Activated CD4-positive, alpha-beta T cell treated with anti-CD3 and anti-CD28 coated beads, Interleukin-2, amount 50 U/mL, for 48 hours (primary cell): ENCODE measurements at places on chromosomes 5 and 9.

GRCh38 chr9:137555179-137555578, 3.5 kb downstream of the MRPL41 start:
- no peak for DNase-seq

- DNase-seq, result no peak
Observed at GRCh38 chr5:171270136-171270535, 38.9 kb upstream of the TLX3 start.

DNA sequence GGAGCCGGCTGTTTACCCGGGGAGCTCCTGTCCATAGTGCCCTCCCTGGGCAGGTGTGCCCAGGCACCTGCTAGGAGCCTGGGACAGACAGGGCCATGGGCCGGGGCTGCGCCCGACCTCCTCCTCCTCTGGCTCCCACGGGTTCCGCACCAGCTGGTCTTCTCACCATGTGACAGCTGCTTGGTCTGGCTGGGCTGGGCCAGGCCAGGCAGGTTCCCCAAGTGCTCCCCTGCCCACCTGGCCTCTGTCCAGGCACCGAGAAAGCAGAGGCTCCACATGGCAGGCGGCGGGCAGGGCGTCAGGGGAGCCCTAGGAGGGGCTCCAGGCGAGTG, 60.0 kb downstream of the OLFM1 start:
- no peak for DNase-seq

- peak; percentile 83 for DNase-seq
Observed at GRCh38 chr9:99821396-99822108, at the start of gene NR4A3. Gene NR4A3 (plus strand): TSS chr9:99821885. CDS start chr9:99828043, 6,158 bp downstream.
